ENCODE measurements at places on chromosomes 16 and 17.

DNA sequence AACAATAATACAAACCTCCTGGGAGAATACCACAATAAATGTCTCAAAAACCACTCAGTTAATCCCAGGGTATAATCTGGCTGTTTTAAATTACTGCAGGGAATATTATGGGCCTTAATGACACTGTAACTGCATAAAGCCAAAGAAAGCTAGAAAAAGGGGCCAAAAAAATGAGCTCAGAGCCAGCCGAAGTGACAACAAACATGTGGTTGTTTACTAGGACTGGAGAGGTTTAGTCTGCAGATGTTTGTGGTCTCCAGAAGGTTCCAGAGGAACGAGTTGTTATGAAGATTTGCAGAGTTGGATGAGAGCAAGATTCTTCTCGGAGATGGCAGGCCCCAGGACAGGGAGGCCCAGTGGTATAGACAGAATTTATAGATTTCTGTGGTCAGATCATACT, 97.1 kb upstream of the AKTIP start:
- ATAC-seq, result no peak

GRCh38 chr17:45320931-45321461, 4.2 kb upstream of the MAP3K14 start:
- no peak for ATAC-seq

DNA sequence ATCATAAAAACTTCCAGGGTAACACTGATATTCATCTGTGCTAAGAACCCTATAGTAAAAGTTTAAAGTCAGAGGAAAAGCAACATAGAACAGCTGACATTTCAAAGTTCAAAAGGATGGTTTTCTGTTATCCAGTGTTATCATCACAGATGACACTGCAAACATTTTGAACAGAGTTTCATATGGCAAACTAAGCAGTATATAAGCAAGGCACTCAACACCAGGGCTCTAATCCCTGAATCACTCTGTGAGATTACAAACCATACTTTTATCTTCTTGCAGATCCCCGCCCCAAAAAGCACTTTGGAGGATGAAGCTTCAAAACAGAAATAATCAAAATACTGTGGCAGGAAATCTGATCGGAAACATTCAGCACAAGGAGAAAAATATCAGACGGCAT, 508.2 kb upstream of the KIF2B start:
- ATAC-seq, result no peak

- ATAC-seq, result no peak
Measured at GRCh38 chr16:71666928-71667707, 41.1 kb downstream of the MARVELD3 start.

GRCh38 chr17:72754513-72754912, 338.0 kb downstream of the SLC39A11 start:
- ATAC-seq, result no peak

DNA sequence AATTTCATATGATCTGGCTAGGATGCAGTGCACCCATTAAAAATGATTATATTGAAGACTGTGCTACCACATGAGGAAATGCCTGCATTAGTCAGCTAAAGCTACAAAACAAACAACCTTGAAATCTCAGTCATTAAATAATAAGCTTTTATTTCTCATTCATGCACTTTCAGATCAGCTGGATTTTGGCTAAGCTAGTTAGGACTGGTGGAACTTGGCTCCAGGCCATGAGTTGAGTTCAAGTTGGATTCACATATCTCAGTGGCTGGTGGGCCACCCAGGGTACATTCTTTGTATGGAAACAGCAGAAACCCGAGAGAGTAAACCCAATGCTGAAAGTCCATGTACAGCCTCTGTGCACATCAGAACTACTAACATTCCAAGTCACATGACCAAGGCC, 6.4 kb upstream of the SLFN12L start:
- no peak for ATAC-seq

DNA sequence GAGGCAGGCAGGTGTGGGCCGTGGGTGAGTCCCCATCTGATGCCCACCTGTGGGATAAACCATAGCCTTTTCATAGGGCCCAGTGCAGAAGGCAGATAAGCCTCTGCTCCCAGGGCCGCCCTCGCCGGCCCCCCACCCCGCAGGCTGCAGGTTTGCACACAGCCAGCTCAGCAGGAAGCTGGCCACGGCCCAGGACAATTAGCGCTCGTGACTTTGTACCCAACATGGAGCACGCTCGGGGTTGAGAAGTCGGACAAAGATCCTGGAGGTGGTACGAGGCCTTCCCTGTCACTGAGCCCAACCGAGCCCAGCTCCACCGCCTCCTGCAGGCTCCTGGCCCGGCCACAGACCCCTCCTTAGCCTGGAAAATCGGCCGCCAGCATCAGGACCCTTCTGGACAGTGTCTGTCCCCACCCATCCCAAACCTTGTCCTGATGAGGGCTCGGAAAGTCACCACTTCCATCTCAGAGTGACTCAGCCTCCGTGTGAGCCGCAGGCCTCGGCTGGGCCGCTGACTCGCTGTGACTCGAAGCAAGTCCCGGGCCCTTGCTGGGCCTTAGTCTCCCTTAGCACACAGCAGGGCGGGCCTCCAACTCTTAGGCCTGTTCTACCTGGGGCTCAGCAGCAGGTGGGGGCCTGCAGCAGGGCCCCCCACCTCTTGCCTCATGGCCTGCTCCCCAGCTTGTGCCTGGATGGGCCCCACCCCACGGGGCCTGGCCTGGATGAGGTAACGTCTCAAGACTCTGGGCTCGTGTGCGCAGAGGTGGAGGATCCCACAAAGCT, 22.7 kb downstream of the FAM83G start:
- peak; percentile 74 for ATAC-seq

DNA sequence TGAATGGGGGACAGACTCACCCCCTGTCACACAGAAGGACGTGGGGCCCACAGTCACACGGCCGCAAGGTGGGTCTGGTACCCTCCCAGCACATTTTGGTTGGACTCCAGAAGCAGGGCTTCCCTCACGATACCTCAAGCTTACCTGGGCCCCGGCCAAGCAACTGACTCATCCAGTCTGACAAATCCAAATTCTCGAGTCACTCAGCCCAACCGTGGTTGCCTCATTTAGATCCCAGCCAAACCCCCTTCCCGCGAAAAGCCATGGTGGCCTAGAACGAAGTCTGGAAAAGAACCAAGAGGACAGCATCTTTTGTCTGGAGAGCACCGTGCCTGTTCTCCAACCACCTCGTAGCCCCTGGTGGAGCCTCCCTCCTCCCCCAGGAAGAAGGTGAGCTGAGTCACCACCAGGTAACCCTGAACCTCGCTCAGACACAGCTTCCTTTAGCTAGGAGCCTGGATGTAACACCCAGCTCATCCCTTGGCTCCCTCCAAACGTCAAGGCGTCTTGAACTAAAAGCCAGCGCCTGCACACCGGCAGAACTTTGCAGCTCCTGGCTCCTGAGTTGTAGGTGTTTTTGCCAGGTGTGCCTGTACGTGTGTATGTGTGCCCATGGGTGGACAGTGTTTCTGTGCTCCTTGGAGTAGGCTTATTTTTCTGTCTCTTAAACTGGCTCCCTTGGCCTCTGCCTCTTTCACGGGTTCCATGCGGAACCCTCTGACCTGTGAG, 78.9 kb downstream of the CMIP start:
- ATAC-seq, result no peak

GRCh38 chr17:17880577-17881196, 43.9 kb upstream of the SREBF1 start:
- no peak for ATAC-seq

GRCh38 chr17:73991260-73991659, 212.2 kb upstream of the RPL38 start:
- no peak for ATAC-seq

DNA sequence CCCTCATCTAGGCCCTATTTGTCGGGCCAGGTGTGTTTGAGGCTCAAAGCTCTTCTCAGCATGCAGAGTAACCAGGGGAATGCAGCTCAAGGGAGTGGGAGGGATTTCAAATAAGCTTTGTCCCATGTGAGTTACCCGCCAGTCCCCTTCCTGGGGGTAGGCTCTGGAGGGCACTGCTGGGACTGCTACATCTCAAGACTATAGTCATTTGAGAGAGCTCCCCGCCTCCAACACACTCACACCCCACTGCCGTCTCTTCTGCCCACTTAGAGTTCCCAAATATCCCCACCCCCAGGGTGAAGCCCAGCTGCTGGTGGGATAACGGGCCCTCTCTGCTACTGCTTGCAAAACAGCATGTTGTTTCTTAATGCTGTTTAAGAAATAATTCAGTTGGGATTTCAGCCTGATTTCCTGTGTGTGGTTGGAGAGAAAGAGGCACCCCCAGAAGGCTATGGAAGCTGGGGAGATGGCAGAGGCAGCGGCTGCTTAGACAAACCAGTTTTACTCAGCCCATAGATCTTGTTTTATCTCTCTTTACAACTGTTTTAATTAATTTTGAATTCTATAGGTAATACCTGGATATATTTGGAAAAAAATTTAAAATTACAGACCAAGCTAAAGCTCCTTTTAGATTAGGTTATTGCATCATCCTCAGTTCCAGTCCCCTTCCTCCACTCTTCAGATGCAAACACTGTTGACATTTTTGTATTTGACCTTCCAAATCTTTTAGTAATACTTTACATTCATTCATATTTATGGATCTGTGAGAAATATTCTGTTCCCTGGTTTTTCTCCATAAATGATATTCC, 4.1 kb upstream of the MPO start:
- ATAC-seq, result no peak

DNA sequence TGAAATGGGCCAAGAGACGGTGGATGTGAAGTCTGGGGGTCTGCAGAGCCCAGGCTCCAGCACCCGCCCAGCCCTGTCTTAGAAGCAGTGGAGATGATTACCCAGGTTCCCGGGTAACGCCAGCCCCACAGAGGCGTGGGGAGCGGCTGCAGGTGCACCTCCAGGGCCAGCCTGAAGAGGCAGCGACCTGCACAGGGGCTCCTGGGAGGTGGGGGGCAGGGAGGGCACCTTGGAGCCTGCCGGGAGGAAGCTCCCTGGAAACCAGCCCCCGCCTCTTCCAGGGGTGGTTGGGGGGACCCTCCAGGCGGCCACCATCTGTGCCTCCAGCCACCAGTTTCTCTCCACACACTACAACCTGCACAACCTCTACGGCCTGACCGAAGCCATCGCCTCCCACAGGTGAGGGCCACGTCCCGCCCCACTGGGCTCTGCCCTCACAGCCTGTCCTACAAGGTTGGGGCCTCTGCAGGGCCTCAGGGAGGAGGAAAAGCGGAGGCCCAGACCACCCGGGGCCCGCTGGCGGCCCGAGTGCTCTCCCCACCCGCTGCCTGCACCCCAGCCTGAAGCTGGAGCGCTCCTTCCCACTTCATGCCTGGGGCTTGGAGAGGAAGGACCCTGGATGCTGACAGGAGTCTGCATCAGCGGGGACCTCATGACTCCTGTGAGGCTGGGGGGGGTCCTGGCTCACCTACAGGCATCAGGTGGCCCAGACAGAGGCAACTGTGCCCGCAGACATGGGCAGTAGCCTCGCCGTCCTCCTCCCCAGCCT, 10.5 kb downstream of the GAA start:
- ATAC-seq, result no peak

GRCh38 chr17:56833057-56833808, 487 bp downstream of the C17orf67 start:
- peak; percentile 68 for ATAC-seq

DNA sequence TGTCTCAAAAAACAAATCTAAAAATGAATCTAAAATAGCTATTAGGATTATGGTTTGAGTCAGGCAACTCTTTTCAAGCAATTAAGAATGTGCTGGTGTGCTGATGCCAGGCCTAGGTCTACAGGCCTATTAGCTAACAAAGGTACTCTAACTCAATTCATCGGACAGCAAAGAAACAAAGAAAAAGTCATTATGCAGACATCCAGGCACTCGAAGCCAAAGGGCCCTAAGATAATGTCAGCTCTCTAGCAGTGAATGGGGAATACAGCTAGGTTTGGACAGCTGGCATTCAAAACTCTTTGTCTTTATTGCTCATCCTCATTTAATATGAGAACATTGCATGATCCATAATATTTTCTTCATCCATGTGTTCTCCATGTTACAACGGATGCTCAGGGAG, 108.5 kb downstream of the TMEM114 start:
- ATAC-seq, result no peak

- ATAC-seq, result no peak
Measured at GRCh38 chr16:57800200-57801097, 1.8 kb downstream of the KIFC3 start.

GRCh38 chr17:74424117-74424516, 7.8 kb upstream of the GPRC5C start:
- ATAC-seq, result no peak

DNA sequence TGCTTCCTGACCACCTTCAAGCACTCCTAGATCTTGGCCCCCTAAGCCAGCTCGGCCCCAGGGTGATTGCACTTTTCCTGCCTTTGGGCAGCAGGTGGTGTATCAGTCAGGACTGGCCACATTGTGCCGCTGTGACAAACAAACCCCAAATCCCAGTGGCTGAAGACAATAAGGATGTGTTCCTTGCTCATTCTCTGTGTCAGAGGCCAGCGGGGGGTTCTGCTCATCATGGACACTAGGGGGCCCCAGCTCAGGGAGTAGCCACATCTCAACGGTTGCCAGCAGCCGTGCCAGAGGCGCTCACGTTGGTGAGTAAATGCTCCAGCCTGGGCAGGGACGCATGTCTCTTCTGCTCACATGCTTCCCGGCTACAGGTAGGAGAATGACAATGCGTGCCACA, 60.4 kb downstream of the ZDHHC7 start:
- ATAC-seq, result no peak

DNA sequence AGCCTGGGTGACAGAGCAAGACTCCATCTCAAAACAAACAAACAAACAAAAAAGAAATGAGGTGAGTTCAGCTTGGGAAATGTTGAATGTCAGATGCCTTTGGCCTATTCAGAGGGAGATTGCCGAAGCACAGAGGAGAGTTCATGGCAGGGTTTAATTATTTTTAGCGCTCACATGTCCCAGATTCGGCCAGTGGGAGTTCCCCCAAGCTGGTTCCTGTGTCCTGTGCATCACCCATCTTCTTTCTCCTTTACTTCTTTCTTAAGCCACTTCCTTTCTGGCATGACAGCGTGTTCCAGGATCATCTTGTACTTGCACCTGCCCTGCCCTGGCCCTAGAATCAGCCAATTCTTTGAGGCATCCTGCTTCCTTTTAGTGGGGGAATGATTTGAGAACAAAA, 9.2 kb downstream of the MPV17L start:
- no peak for ATAC-seq

DNA sequence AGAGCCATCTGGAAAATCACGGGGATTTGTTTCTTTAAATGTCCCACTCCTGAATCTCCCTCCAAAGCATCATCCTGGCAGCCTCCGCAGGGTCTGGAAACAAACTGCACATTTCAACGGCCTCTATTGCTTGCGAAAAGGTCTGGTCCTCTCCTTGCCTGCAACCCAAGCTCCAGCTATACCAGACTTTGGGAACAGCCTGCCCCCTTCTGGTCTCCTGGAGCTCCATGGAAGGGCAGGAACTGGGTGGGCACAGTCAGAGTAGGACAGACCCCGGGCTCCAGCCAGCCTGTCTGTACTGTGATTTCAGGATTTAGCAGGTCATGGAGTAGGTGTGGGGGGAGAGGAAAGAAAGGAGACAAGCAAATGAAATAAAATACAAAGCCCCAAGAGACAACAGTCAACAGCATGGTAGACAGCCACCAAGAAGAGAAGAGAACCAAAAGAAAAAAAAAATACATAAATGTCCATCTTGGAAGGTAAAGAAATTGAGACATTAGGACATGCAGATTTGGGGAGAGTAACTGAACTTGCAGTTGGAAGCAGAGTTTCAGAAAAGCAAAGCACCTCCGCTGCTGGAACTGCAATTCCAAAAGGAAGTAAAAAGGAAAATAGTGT, 2.7 kb downstream of the XYLT1 start:
- ATAC-seq, result no peak

- ATAC-seq, result no peak
Measured at GRCh38 chr17:66625311-66625767, 209.6 kb upstream of the CACNG5 start.

- ATAC-seq, result no peak
Measured at GRCh38 chr17:6365200-6365943, 69.5 kb downstream of the AIPL1 start.

All from activated CD4-positive, CD25-positive, alpha-beta regulatory T cell treated with anti-CD3 and anti-CD28 coated beads, Interleukin-2, amount 50 U/mL, for 24 hours (primary cell).